ENCODE measurements at places on chromosomes 7 and 10.

DNA sequence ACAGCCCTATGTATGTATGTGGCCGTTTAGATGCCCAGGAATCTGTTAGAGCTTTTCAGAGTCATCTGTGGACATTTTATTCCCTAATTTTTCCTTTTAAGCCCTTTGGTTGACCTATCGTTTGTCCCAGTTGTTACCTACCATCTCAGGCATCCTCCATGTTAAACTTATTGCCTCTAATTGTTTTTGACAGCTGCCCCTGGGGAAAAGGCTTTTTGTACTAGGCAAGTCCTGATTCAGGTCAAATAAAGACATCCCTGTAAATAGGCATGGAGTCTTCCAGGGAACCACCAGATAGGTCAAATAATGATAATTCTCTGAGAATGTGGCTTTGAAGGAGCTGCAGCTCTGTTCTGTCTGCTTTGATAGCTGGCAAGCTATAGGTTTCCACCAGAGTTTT, 87.7 kb upstream of the CYP26C1 start:
- peak; percentile 44 for DNase-seq

- DNase-seq, result peak; percentile 22
These were observed 938 bp upstream of the CADPS2 start for GRCh38 chr7:122887198-122887597.

- no peak for DNase-seq
These were observed 216.3 kb upstream of the SHH start for GRCh38 chr7:156028521-156028920.

DNA sequence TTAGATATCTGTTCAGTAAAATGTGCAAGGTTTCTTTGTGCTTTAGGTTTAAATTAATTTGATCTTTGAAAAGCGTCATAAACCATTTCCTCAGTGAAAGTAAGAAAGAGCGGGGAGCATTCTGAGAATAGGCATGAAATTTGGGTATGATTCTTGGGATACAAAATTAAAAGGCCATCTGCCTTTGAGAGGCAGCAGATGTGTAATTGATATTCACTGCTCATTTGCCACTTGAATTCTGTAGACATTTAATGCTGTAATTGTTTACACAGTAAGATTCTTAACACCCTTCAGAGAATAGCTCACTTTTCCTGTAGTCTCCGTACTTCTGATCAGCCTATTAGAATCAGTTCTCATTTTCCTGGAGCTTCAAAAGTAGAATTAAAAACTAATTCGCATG, 18.7 kb downstream of the FRMD4A start:
- no peak for DNase-seq

DNA sequence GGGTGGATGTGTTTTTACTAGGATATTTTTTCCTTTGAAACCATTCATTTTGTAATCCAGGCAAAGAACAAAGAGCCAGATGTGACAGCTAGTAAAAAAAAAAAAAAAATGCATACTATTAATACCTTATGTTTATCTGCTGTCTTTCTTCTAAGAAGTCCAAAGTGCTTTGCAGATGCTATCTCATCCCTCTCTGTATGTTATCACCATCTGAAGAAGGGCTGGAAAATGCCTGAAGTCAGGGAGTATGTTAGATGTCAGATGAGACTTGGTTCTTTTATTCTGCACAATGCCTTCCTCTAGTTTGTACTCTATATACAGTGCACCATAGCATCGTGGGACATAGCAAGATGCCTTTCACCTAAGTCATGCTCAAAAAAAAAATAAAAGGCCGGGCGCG, 10.4 kb upstream of the CAMK1D start:
- no peak for DNase-seq

DNA sequence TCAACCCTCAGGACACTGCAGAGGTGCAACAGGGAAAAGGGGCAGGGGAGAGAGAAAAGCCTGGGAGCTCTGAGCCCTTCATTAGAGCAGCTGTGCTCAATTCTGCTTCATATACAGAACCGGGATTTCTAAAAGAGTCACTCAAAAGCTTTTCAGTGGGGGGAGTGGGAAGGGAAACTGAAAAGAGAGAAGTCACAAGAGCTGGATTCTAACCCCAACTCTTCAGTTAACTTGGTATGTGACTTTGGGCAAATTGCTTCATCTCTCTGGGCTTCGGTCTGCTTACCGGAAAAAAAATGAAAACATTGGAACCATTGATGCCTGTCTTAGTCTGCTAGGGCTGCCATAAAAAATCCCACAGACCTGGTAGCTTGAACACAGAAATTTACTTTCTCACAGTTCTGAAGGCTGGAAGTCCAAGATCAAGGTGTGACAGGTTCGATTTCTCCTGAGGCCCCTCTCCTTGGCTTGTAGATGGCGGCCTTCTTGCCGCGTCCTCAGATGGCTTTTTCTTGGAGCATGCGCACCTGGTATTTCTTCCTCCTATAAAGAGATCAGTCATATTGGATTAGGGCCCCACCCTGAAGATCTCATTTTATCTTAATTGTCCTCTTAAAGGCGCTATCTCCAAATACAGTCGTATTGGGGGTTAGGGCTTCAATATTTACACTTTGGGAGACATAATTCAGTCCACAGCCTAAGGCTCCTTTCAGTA, 118.3 kb upstream of the KMT2E start:
- DNase-seq, result no peak

- DNase-seq, result peak; percentile 7
These were observed 34.8 kb downstream of the MGMT start for GRCh38 chr10:129501652-129502436.

GRCh38 chr10:21510241-21511094, 15.0 kb downstream of the SKIDA1 start:
- DNase-seq, result no peak

GRCh38 chr7:49781996-49782395, 8.6 kb downstream of the VWC2 start:
- DNase-seq, result no peak

DNA sequence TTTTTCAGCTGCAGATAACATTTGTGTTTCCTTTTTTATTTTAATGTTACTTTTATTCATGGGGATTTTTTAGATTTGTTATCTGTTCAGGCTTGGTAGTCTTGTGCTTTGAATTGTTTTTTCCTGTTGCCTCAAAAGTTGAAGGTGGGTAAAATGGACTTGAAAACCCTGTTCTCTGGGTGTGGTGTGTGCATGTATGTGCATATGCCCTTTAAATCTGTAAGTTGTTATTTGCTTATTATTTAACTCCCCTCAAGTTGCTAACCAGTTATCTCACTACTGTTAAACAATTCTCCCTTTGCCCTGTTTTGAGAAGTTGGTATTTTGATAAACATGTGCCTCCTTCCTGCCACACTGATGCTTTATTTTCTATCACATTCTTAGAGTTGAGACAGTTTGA, 30.6 kb downstream of the TSPAN14 start:
- DNase-seq, result no peak

DNA sequence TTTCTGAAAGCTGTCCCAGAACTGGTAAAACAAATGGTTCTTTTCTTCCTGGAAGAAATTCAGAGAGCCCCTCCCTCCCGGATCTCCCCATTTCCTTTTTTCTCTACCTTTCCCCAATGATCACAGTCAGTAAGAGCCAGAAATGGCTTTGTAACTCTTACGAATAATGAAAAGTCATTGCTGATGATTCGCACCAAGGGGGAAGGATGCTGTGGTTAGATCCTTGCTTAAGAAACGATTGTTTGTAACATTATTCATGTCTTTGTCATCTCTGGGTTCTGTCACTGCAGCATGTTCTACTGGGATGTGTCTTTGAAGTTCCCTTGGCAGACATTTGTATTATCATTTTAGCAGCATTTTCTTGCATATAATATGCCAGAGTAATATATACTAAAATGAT, 138.9 kb downstream of the CACNB2 start:
- DNase-seq, result peak; percentile 59

DNA sequence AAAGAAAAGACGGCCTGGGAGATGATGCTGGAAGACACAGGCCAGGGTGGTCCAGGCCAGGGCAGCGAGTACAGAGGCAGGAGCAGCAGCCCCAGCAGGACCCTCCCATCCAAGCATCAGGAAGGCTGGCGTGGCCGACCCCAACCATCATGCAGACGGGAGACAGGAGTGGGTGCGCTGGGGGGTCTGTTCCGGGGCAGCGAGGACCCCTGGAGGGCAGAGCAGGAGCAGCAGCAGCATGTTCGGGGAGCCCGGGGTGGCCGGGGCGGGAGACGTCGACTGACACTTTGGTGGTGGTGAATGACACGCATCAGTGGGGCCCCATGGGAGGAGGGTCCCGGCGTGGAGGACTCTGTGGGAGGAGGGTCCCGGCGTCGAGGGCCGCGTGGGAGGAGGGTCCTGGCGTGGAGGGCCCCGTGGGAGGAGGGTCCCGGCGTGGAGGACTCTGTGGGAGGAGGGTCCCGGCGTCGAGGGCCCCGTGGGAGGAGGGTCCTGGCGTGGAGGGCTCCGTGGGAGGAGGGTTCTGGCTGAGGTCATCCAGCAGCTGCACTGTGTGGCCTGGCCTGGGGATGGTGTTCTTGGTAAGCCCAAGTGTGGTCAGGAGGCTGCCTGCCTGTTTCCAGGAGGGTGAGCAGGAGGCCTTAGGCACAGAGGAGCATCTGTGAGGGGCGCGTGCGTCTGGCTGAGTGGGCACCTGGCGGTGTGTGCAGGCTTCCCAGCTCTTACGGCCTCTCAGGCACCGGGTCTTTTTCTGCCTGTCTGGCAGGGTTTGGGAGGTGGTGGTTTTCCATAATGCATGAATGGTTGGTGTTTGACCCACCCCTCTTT, 38.9 kb downstream of the FAM20C start:
- DNase-seq, result no peak

- no peak for DNase-seq
These were observed 27.0 kb downstream of the SND1 start for GRCh38 chr7:127678947-127679346.

- DNase-seq, result no peak
These were observed 41.6 kb upstream of the EPHB6 start for GRCh38 chr7:142813226-142813625.

DNA sequence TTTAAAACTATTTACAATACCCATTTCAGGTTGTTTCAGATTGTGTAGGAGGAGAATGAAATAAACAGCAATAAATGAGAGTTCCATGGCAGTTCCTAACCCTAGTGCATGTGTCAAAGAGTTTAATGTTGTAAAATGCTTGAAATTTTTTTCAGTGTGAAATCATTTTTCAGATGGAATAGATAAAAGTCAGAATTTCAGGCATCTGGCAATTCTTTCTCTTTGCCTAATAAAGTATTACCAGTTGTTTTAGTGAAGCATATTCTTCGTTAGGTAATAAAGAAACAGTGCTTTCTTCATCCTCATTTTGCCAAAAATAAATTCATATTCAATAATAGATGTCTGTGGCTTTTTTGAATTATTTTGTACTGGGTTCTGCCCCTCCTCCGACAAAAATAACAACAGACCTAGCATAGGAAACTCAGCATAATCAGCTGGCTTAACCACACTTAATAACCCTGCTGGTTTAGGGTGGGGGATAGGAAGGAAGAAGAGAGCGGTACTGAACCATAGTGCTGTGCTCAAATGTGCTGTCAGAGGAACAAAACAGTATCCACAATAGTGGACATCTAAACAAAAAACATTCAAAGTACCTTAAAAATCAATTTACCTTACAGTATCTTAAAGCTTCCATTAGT, 39.1 kb downstream of the MINDY3 start:
- DNase-seq, result peak; percentile 42

DNA sequence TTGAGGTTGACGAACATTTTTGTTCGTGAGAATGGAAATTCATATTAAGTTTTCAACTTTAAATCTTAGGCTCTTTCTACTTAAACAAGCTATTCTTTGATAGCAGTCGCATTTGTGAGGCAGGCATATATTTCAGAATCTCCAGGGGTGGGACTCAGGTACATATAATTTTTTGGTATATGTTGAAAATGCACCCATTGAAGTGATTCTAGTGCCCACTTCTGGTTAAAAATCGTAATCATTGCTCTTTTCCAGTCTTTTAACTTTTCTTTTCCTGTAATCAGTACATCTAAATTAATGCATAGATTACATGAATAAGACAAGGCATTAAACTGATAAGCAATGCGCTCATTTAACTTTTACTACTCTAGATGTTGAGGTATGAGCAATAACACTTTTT, 67.8 kb downstream of the ZNRF2 start:
- peak; percentile 70 for DNase-seq

GRCh38 chr10:46528675-46529615, 27.5 kb downstream of the GPRIN2 start:
- no peak for DNase-seq

DNA sequence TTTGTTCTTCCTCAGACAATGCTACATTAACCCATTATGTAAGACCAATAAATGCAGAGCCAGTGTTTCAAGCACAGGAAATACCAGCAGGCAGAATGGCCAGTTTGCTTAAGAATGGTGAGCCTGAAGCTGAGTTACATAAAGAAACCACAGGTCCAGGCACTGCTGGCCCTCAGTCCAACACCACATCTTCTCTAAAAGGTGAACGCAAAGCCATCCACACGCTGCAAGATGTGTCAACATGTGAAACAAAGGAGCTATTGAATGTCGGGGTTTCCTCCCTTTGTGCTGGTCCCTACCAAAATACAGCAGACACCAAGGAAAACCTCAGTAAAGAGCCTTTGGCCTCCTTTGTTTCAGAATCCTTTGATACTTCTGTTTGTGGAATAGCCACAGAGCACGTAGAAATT, 63.8 kb downstream of the TASOR2 start:
- no peak for DNase-seq

- DNase-seq, result no peak
These were observed 103.9 kb downstream of the SLC37A3 start for GRCh38 chr7:140294454-140294853.

DNA sequence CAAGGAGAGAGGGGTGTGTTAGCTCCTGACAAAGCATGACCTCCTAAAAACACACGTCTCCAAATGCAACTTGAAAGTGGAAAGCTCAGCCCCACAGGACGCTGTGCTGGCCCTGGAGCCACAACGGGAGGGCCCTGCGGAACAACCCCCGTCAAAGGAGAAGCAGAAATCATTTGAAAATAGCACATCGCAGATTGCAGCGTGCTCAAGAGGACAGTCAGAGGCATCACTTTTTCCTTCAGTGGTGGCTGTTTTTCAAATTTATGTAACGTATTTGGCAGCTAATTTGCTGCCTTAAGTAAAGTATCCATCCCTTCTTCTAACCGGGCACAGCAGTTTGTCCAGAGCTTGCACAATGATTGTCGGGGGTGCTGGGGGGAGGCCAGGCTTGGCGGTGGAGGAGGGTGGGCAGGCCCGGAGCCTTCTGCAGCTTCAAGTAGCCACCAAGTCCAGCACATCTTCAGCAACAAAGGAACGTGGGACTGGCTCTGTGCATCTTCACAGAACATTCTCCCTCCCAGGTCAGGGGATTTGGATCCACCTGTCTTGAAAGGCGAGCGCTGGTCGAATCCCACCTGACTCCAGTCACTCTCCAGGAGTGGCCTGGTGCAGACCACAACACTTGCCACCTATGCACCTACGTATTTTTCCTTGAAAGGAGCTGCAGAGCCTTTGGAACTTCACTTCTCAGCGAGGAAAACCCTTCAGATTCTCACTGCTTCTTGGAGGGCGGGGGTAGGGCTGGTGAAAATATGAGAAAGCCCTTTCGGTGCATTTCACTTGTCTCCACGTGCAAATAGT, 346.3 kb downstream of the DNAJB6 start:
- DNase-seq, result no peak

All from hematopoietic multipotent progenitor cell treated with erythropoietin and hydrocortisone succinate and interleukin-3 and kit ligand, for 6 days (in vitro differentiated cells).